ENCODE measurements at places on chromosomes 2 and 18.

GRCh38 chr2:57443973-57444521, 602.6 kb upstream of the VRK2 start:
- DNase-seq, result no peak

GRCh38 chr18:41548521-41549260, 406.3 kb upstream of the PIK3C3 start:
- no peak for DNase-seq

DNA sequence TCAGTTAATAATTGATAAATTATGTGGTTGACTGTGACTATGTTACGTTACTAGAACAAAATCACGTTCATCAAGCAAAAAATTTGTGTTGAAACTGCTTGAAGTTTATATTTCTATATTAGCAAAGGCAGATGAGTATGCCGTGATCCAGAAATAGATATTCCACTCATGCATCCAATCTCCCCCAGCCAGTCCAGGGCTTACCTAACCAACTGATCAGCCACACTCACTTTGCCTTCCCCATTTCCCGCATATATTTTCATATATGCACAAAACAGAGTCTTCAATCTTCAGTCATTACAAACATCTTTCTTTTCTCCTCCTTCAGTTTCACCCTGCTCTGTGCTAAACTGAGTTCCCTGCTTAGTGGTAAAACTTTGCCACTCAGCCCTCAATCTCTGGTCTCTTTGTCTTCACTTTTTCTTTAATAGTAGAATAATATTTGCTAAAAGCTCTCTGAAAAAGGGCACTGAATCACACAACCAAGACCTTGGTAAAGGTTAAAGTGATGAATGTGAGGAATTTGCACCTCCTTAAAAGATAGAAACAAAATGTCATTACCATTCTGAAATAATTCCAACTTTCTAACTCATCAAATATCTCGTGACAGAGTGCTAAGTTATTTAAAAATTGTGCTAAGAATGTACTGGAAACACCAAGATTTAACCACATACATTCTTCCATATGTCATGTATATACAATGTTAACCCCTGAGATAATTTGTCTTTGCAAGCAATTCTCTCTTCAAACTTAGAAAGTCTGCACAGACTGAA, 893.2 kb upstream of the CRIM1 start:
- DNase-seq, result no peak

DNA sequence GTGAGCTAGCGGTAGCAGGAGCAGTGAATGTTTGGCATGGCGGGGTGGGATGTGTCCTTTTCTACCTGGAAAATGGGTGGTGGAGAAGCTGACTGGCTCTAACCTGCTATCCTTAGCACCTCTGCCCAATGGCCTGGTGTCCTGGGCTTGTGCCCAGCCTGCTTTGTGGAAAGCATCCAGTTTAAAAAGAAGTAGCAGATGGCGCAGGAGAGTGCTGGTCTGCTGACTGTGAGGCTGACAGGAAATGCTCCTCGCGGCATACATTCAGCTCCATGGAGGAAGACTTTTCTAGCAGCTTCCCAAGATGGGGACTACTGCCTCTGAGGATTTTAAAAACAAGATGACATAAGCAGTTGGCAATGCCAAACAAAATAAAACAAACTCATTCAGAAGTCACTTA, 56.2 kb upstream of the LYPD6B start:
- DNase-seq, result no peak

DNA sequence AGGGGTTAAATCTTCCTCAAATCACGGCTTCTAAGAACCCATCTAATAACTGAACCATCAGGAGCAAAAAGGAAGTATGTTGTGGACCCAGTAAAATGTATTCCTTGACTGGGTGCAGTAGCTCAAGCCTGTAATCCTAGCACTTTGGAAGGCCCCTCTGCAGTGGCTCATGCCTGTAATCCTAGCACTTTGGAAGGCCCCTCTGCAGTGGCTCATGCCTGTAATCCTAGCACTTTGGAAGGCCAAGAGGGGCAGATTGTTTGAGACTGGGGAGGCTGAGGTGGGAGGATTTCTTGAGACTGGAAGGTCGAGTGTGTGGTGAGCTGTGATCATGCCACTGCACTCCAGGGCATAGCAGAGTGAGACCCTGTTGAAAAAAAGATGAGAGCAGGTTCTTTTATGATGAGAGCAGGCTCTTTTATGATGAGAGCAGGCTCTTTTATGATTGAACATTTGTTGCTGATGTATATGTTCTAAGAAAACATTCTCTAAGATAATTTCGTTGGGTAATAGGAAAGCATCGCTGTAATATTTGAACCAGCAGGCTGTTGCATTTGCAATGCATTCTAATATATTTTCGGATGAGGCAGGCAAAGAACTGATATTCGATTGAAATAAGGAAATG, 3.5 kb upstream of the PARD6G start:
- DNase-seq, result no peak

GRCh38 chr18:8301427-8302172, 307.6 kb upstream of the RAB12 start:
- no peak for DNase-seq
